ENCODE measurements at places on chromosomes 6 and 20.

DNA sequence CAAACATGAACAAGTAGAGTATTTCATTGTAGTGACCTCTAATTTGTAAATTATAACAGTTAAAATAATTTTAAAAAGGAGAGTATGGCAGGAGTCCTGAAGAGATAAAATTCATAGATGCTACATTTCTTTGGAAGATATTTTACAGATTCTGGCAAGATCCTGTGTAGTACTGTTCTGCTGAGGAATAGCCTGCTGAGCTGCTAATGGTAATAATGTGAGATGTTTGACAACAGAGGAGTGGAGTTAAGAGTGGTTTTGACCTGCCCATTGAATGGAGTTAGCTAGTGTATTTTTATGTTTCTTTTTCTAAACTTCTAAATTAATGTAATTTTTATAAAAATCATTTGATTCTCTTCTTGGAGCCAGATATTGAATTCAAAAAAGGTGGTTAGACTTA lies 11.8 kb downstream of the CLVS2 start:
- no peak for DNase-seq

DNA sequence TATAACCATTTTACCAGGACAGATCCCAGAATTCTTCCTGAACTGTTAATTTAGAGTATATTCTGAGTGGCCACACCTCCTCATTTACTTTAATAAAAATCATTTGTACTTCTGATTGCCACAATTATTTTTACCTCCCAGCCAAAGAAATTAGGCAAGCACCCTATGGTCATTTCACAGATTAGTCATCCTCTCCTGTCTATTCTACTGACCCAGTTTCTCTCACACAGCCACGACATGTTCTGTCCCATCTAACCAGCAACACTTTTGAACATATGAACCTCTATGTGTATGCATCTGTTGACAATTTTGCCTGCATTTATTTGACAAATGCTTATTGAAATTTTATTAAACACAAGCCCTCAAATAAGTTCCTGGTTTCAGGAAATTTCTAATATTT lies 202.6 kb upstream of the STXBP5 start:
- no peak for DNase-seq

- peak; percentile 78 for DNase-seq
Measured at GRCh38 chr6:138593124-138593877, 94.0 kb upstream of the NHSL1 start.

GRCh38 chr6:21773576-21773968 lies 180.0 kb downstream of the SOX4 start:
- no peak for DNase-seq

DNA sequence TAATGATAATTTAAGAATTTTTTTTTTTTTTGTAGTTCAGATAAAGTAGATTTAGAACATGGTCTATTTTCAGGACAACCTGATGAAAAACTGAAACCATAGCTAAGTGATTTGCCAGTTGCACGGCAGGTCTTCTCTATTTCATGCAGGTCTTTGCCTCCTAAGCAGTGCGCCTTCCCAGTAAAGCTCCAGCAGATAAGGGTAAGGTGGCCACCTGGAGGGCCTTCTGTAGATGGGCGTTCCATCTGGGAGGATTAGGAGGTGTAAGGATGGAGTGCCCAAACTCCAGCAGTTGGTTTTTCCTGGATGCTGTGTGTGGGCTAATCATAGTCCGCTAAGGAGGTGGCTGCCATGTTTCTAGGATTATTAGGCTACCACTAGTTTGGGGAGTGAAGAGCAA lies 107.1 kb downstream of the ARID1B start:
- no peak for DNase-seq

DNA sequence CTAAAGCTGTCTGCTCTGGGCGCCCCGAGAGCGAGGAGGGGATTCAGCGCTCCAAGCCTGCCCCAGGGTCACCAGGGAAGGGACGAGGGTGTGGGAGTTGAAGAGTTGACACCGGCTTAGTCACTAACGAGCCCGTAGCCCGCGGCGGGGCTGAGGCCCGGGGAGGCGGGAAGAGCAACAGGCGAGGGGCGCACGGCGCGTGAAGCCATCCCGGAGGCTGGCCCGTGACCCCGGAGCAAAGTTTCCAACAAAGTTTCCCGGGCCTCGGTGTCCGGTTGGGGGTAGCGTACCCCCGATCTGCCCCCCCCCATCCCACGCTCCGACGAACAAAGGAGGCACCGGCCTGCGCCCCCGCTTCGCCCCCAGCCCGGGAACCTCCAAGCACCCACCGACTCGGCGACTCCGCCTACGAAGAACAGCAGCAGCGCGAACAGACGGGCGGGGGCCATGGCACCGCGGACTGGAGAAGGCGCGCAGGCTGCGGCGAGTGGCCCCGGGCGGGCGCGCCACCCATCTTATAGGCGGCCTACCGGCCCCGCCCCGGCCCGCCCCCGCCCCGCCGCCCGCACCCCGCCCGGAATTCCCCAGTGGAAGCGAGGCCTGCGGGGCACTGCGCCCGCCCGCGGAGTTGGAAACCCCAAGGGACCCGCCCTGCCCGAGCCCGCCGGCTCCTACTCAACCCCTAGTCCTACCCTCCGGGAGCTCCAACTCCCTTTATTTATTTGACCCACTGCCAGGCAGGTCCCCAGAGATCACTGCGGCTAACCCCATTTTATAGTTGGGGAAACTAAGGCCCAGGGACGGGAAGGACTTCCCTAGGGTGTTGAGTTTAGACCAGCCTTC lies at the start of gene SDC4:
Gene SDC4, minus strand, starts transcription at position 489 of the 843 bp plus-strand sequence. Its CDS starts 40 bp downstream, at position 449.
- no peak for DNase-seq

- no peak for DNase-seq
Measured at GRCh38 chr20:63261060-63261794, 7.0 kb upstream of the NKAIN4 start.

DNA sequence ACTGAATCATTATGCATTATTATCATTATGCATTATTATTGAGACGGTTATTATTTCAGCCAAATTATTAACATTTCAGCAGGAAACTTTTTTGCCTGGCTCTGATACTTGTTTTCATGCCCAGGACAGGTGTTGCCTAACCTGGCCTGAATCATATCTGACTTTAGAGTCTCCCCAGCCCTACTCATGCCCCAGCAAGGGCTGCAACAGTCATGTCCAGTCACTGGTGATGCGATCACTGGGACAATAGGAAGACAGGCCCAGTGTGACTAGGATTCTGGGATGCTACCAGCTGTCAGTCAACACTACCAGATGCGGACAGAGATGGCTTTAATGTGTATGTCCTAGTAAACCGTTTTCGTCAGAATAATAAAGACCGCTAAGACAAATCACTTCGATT lies 285.0 kb downstream of the KHDC1L start:
- no peak for DNase-seq

DNA sequence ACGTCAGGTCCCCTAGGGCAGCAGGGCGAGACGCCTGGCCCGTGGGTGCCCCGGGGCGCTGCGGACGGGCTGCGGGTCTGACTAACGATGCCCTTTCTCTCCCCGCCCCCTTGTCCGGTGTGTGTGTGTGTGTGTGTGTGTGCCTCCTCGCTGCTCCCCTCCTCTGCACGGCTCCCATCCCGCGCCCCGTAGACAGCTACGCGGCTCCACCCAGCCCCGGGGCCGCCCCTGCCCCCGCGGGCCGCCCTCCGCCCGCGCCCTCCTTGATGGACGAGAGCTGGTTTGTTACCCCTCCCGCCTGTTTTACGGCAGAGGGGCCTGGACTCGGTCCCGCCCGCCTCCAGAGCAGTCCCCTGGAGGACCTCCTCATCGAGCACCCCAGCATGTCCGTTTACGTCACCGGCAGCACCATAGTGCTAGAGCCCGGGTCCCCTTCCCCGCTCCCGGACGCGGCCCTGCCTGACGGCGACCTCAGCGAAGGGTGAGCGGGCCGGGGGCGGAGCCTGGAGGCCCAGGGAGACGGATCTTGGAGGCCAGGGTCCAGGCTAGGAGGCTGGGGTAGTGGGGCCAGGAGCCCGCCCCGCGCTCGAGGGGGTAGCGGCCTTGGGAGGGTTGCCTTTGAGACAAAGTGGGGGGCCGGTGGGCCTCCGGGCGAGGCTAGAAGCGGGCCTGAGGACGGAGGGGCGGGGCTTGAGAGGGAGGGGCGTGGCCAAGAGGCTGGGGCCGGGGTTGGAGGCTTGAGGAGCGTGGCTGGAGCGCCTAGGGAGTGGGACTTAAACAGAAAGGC lies 5.1 kb downstream of the TP53INP2 start:
- DNase-seq = peak; percentile 78

DNA sequence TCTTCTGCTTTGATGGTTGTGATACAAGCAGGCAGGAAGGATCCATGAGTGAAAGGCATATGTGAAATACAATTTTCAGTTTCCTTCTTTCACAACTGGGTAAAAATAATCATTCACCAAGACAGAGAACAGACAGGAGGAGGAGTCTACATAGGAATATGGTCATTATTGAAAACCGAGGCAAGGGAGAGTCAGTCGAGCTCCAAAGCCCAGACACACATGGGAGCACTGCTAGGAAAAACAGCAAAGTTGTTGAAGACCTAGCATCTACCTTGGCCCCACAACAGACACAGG lies 260.6 kb downstream of the ERMARD start:
- DNase-seq = no peak

All from HS-27A (cell line).